ENCODE measurements at places on chromosomes 13 and 19.
A peak's percentile ranks its signal among the peaks of the same experiment; 100 is the strongest.

GRCh38 chr19:6023085-6023682 lies 45.2 kb upstream of the RANBP3 start:
- no peak for DNase-seq

DNA sequence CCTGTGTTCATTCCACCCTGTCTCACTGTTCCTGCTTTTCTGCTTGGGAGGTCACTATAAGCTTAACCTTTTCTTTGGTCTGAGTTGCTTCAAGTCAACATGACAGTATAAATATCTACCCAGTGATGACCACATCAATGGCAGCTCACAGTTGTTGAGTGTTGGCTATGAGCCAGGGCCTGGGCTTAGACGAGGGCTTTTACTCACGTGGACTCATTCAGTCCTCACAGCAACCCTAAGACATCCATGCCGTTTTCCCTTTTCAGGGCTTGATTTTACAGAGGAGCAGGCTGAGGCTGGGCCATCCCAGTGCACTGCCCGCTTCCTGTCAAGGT lies 10.2 kb upstream of the CCDC97 start:
- DNase-seq, result no peak

DNA sequence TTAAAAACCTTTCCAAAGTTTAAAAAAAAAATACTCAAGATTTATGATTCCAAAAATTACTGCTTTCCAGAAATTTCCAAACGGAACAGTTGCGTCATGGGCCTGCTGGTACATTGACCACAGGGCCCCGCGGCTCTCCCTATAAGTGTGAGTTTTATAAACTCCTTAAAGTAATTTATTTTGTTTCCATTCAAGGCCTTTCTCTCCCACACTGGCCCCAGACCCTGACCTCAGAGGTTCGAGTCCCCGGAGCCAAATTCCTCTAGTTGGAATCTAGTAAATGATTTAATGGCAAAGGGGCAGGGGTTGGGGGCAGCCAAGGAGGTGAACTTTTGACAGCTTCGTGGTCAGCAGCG lies 97.5 kb downstream of the INSR start:
- DNase-seq, result no peak

GRCh38 chr13:42991898-42992763 lies at the start of gene EPSTI1:
TSS of gene EPSTI1 (minus strand) at chr13:42992241. CDS start at chr13:42992165, 76 bp downstream.
- peak; percentile 75 for DNase-seq

- DNase-seq, result no peak
Observed at GRCh38 chr19:41341669-41342490, 11.8 kb downstream of the TGFB1 start.

GRCh38 chr19:38734426-38735256 lies 9.6 kb downstream of the CAPN12 start:
- peak; percentile 66 for DNase-seq

Measured in OCI-LY7 (cell line).